Cortex of kidney (tissue), 1 donor: ENCODE measurements at places on chromosomes 5 and 9.

- DNase-seq = no peak
These were observed 78.2 kb upstream of the IFNE start for GRCh38 chr9:21560281-21560745.

- DNase-seq = no peak
These were observed 90.6 kb downstream of the ANXA2R start for GRCh38 chr5:42949348-42950115.

DNA sequence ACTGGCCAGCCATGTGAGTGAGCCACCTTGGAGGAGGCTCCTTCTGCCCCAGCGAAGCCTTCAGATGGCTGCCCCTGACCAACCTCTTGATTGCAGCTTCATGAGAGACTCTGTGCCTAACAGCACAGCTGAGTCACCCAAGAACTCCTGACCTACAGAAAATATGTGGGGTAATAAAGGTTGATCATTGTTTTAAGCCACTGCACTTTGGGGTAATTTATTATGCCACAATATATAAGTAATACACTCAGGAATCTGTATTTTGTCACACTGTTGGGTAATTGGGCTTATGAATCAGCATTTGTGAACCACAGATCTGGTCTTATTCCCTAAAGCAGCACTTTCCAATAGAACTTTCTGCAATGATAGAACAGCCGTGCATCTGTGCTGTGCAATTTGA is 24.4 kb upstream of the VDAC1 start:
- DNase-seq = no peak

- DNase-seq = no peak
These were observed 27.6 kb downstream of the ACTL7A start for GRCh38 chr9:108889649-108890067.

GRCh38 chr5:78597068-78597973 is 51.3 kb downstream of the LHFPL2 start:
- DNase-seq = no peak

DNA sequence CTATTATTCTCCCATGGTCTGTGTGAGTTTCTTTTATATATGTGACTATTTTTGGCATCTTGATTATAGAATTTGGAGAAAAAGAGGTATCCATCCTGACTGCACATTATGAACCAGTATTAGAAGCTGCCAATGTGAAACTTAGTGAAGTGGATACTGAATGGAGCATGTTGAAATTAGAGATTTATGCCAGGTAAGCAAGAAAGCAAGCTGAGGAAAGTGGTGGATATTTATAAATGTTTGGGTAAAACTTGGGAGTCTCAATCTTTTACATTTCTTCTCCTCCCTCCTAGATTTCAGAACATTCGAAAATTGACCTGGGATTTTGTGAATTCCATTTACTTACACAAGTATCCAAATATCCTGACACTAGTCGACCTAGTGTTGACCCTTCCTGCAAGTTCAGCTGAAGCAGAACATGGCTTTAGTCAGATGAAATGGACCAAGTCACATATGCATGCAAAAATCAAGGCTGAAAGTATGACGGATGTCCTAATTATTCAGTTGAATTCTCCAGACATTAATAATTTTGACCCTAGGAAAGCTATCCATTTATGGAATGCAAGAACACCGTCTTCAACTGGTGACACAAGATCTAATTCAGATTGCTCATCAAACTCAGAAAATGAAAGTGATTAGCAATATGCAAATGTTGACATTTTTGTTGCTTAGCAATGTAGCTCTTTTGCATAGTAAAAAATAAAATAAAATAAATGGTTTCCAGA is 66.8 kb upstream of the IL7R start:
- no peak for DNase-seq

DNA sequence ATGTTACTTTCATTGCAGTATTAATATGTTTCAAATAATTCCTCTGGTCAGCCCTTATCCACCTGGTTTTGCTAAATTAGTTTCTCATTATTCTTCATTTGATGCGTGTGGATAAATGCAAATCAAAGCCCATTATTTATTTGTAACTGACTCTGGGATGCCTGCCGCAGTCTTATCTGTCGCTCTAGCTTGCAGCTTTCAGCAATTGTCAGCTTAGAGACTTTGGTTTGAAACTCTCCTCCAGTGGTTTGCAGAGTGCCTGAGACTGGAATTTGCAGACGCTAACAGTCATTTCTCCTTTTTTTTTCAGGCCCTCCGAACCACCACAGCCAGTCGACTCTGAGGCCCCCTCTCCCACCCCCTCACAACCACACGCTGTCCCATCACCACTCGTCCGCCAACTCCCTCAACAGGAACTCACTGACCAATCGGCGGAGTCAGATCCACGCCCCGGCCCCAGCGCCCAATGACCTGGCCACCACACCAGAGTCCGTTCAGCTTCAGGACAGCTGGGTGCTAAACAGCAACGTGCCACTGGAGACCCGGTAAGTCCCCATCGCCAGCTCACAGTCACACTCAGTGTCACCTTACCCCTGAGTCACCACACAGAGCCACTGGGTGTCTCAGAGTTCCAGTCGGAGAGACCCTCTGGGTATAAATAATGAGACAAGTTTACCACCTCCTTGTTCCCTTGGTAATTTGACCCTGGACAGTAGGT is 339.0 kb upstream of the WWC1 start:
- DNase-seq = no peak

DNA sequence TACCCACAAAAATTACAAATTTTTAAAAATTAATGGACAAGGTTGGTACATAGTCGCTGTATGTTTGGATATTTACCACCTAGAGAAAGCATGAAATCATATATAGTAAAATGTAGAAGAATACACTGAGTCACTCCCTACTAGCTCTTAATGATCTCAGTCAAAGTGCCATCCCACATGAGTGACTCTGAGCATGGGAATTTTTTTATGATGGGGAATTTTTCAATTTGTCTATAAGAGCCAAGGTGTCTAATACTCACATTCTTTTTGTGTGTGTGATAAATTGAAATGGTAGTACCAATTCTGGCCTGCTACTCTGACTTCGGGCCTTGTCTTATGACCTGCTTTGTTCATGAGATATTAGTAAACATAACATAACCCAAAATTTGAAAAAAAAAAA is 483.2 kb downstream of the CDH10 start:
- no peak for DNase-seq

GRCh38 chr5:13780081-13780480 is 164.4 kb downstream of the DNAH5 start:
- no peak for DNase-seq

GRCh38 chr5:8953016-8953415 is 592.9 kb downstream of the SEMA5A start:
- no peak for DNase-seq

- DNase-seq = no peak
These were observed 6.9 kb downstream of the SHC3 start for GRCh38 chr9:89171693-89172092.

DNA sequence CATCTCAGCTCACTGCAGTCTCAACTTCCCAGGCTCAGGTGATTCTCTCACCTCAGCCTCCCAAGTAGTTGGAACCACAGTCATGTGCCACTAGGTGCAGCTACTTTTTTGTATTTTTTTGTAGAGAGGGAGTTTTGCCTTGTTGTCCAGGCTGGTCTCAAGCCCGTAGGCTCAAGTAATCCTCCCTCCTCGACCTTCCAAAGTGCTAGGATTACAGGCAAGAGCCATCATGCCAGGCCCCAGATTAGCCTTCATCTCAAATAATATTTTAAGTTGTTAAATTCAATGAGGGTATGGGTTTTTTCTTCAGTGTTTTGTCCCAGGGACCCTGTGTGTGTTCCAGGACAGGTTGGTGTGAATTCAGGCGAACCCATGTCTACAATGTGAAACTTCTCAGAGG is 12.5 kb upstream of the RFESD start:
- no peak for DNase-seq

DNA sequence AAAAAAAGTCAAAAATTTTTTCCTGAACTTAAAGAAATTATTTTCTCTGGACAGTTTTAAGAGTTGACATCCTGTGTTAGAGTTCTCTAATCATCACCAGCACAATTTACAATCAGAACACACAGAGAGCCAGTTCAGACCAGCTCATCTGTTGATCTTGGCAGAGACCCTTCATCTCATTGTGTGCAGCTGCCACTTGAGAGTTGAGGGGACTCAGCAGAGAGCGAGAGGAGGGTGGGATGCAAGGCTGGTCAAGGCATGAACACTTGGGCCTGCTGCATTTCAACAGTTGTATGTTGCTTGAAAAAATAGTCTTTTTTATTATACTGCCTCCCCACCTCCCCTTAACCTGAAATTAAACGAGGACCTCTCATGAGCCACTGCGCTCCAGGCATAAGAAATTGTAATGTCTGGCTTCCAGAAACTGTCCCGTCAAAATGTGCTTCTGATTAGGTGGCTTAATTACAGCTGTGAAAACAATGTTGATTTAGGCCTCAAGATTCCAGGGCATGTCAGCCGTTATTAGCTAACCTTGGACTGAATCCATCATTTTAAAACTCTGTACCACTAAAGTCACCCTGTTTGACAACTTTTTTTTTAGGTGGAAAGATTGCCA is 383.6 kb downstream of the CCDC171 start:
- DNase-seq = no peak

DNA sequence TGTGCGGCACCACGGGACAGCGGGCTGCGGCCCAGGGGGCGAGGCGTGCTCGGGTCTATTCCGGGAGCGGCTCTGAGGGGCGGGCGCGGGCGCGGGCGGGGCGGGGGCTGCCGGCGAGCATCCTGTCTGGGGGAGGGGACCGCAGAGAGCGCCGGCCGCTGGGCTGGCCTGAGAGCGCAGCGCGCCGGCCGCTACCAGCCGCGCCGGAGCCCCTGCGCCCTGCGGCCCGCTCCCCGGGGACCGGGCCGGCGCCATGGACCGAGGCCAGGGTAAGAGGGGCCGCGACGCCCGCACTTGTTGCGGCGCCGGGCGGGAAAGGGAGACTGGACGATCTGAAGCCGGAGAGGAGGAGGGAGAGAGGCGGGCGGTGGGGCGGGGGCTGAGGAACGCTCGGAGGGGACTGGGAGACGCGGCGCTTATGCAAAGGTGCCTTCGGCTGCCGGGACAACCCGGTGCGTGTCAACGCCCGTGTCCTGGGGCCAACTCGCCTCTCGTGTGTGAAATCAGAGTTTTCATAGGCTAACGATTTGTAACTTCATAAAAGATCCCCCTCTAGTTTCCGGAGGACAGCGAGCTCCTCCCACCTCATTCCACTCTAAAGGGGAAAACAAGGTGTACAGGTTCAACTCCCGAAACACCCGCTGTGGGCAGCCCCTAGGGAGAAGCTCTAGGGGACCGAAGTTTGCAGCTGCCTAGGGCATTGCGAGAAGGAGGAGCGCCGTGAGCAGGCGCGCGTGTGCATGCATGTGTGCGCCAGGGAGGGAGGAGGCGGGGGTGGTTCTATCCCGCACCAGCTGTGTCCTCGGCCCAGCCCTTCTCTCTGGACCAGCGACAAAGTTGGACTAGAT is at the start of gene AFAP1L1:
Gene AFAP1L1, plus strand, starts transcription at position 144 of the 848 bp plus-strand sequence. Its CDS starts 110 bp downstream, at position 254.
- DNase-seq = no peak

DNA sequence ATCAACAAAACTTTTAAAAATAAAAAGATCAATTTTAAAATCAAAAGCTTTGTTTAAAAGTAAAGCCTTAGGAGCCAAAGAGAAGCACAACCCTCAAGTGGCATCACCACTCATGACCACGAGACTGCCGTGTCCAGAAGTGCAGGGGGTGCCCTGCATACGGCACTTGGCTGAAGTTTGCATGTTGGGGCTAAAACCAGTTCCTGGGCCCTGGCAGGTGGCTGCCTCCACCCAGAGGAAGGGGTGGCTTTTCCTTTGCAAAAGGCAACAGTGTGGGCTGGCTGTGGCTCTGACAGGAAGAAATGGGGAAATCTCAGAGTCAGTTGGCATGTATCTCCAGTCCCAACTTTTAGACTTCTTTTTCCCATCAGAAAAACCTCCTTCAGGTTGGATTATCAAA is 15.3 kb downstream of the TRMO start:
- DNase-seq = no peak

DNA sequence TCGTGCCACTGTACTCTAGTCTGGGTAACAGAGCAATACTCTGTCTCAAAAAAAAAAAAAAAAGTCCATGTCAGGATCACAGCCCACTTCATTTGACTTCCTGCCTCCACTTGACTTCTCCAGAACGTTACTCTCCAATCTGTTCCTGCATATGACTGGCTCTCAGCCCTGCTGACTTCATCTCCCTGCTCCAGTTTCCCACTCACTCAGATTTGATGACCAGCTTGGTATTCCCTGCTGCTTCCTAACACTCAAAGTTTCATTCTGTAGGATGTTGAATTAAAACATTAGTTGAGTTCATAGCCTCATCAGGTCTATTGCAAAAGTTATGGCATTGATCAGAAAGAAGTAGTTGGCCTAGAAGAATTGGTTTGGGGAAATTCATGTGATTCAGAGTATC is 52.3 kb downstream of the UGCG start:
- no peak for DNase-seq

DNA sequence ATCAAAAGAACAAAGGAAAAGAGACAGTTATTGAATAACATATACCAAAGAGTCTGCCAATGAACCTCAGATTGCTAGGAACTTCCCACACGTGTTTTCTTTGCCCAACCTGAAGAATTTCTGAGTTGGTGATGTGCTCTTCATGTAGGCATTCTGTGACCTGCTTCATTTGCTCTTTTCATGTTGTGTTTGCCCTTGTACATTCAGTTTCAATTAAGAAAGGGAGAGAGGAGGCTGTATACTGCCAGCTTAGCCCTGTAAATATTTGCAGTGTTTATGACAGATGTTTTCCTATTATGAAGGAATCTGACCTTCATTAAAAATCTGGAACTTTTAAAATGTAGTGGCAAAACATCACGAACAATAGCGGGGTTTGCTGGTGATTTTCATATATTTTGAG is 168.5 kb downstream of the GAS1 start:
- no peak for DNase-seq

DNA sequence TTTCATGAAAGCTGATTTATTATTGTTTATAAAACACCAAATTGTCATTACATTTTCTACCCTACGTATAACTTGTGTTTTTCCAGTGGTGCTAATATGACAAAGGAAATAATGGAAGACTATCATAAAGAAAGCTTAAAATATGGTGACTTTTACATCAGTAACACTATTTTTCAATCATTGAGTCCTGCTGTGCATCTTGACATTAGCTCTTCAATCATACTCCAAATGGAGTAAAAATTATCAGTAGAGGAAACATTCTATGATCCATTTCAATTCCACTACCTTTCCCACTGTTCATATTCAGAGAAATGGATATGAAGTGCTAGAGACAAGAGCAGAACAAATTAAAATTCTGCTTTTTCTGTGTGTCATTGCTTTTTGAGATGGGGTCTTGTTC is 536.6 kb downstream of the RAB3C start:
- DNase-seq = no peak

GRCh38 chr5:5080790-5081189 is 59.3 kb upstream of the ADAMTS16 start:
- DNase-seq = no peak

GRCh38 chr5:35244171-35244570 is 13.9 kb upstream of the PRLR start:
- no peak for DNase-seq

- DNase-seq = no peak
These were observed 31.7 kb downstream of the CEP72 start for GRCh38 chr5:643811-644271.

- DNase-seq = no peak
These were observed 143.3 kb downstream of the GADD45G start for GRCh38 chr9:89748021-89748670.
